ENCODE measurements at places on chromosomes 6 and 20.

DNA sequence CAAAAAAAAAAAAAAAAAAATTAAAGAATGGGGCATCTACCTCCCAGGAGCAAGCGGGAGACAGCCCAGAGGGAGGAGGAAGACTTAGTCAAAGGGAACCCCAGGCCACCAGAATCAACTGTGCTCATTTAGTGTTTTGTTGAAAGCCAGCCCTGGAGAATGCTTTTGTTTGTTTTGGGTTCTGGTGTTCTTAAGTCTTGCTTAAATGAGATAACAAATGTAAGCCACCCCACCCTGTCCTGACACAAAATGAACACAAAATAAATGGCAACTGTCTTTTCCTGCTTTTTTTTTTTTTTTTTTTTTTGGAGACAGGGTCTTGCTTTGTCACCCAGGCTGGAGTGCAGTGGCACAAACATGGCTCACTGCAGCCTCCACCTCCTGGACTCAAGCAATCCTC lies 165.0 kb upstream of the JARID2 start:
- no peak for DNase-seq

- DNase-seq = no peak
These were observed 118.3 kb downstream of the SLC24A3 start for GRCh38 chr20:19330731-19331130.

- DNase-seq = no peak
These were observed 8.3 kb upstream of the ZBTB2 start for GRCh38 chr6:151399679-151400078.

DNA sequence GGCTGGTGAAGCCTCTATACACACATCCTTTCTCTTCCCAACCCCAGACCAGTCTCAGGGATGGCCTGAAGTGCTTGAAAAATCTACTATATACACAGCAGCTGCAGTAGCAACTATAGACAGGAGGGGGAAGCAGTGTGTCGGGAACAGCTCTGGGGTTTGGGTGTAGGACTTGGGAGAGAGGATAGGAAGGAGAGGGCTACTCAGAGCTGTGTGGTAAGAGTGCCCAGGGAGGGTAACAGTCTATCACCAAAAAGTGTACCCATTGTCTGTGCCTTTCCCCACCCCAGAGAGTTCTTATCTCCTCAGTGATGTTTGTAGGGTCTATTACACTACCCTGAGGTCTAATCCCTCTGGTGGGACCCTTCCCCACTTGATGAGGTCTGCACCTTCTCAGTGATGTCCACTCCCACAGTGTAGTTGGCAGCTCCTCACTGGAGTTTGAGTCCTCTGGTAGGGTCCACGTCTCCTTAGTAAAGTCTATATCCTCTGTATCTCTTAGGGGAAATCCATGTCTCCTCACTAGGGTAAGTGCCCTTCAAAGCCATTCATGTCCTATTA lies 1.5 kb upstream of the GGT7 start:
- DNase-seq = no peak

DNA sequence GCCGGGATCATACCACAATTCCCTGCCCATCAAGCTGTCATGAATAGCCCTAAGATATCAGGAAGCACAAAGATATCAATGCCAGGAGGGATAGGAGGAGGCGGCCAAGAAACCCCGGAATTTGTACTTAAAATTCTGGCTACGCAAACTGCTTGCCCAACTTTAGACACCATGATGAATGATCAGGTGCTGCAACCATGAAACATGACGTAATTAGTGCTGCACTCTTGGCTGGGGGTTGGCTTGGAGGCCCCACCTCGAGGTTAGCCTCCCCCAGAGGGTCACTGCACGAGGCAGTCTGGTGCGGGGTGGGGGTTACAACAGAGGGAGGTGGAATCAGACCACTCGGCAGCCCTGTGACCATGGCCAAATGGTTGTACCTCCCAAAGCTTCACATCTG lies 8.9 kb downstream of the SIRPA start:
- no peak for DNase-seq

DNA sequence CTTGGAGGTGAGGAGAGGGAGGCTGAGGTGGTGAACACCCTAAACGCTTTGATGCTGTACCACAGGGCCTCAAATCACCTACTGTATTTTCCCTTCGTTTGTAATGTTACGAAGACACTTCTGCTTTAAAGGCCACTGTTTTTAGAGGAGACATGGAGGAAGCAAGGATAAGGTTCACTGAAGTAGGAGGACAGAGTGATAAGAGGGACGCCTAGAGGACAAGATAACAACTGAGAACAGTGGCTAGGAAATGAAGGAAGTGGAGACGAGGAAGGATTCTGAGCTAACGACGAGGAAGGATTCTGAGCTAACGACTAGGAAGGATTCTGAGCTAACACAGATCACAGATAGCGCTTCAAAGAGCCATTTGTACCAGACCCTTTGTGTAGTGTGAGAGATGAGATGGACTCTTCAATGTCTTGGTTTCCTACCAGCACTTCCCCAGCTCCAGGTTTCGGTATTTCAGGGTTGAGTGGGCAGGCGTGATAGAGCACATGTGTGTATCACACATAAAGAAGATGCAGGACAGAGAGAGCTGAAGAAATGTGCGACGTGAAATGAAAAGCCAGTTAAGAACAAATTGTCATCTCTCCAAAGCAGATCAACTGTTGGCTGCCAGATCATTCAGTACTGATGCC lies 7.5 kb downstream of the SF3B5 start:
- DNase-seq = no peak

- no peak for DNase-seq
These were observed 6.1 kb downstream of the RAMACL start for GRCh38 chr6:166580076-166581050.

DNA sequence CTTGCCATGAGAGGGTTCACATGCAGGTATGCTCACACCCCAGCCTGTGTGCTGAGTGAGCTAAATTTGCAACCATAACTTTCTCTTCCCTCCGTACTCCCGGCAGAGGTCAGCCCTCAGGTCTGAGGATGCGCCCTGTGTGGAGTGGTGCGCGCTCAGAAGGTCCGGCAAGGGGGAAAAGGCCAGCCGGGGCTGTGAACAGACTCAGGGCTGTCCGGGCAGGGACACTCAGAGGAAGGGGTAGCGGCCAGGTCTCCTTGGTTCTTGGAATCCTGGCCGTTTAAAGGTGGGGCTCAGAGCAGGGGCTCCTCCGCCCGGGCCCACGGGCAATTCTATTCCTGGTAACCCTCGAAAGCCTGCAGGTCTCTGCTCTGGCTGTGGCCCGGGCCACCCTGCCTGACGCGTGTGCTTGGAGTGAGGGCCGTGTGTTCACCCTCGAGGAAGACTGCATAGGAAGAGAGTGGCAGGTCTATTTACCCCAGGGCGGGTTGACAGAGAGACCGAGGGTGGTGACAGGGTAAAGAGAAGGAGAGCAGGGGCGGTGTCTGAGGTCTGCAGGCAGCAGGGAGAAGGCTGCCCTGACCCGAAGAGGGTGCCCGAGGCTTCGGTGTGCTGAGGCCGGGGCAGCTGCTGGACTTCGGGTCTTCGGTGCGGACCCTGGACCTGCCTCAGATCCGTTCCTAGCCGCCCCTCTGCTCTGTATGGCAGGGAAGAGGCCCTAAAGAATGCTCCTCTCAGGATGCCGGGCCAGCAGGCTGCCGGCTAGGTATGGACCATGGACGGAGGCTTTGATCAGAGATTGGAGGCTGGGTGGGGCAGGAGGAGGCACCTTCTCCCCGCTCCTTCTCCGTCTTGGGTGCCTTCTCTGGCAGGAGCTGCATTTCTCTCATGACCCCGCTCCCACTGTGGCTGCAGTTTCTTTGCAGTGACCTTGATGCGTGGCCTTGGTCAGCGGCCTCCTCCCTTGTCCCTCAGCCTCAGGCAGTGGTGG lies 131.1 kb upstream of the ARMC2 start:
- no peak for DNase-seq

DNA sequence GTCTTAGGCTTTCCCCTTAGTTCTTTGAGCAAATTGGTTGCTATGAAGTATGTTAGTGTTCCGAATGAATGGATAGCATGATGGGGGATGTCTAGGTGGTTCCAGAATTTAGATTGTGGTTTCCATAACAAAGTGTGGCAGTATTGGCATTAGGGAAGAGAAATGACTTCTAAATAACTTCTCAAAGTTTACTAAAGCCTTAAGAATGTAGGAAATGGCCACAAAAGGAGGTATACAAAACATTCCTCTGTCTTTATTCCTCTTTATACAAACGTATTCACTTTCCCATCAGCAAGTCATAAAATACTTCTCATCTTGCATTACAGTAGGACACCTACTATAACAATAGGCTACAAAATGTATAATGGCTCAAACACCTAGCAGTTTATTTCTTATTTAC lies 279.6 kb downstream of the ESR1 start:
- no peak for DNase-seq

DNA sequence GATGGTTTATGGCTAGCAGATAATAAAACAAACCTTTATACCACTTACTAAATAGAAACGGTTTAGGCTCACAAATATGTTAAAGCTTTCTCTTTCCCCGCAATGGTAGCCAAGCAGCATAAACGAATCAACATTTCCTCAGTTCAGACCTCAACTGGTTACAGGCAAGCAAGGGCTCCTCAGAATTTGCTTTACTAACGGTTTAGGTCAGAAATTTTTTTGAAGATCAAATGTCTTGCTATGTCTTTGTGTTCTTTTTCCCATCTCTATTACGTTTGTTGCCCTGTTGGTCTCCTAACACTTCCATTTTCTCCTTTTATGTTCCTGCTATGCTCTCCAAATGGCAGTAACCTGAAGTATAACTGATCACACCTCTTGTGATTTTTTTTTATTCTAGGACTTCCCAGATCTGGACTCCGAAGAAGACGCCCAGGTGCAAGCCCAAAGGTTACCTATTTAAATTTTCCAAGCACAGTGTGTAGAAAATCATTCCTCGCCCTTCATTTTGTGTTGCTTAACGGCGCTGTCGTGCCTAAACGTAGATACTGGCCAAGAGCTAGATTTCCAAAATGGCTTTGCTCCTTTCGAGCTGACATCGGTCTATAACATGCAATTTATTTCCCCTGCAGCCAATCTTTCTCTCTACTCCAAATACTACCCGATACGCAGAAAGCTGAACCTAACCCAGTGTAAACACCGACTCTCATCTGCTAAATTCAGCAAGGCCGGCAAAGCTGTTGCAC lies 717 bp upstream of the ASF1A start:
- DNase-seq = peak; percentile 49

DNA sequence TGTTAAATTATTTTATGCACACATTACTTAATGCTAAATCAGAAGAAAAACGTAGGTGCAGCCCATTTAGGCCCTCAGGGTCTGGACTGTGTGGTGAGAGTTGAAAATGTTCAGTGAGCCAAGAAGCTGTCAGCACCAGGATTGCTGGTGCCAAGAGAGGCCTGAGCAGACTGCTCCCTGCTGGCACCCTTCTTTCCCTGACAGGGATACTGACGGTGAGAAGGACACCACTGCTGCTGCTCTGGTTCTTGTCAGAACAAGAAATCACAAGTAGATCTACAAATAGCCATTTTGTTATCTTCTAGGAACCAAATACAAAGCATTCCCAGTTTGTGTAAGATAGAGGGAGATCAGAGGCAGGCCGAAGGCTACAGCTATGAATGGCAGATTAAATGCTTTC lies 48.7 kb upstream of the CRISP1 start:
- DNase-seq = no peak

GRCh38 chr6:137415127-137415833 lies 78.9 kb downstream of the OLIG3 start:
- DNase-seq = peak; percentile 58

DNA sequence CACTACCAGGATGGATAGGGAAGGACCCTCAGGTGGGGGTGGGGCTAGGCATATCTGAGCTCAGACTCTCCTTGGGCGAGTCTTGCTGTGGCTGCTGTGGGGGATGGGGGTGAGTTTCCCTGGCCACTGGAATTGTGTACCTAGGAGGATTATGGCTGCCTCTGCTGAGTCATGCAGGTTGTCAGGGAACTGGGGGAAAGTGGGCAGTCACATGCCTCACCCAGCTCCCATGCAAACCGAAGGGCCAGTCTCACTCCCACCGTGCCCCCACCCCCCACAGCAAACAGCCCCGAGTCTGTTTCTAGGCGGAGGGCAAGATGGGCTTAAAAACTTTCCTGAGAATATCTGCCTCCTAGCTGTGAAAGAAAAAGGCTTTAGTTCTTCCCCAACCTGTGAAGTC lies 210.3 kb upstream of the FERMT1 start:
- no peak for DNase-seq

DNA sequence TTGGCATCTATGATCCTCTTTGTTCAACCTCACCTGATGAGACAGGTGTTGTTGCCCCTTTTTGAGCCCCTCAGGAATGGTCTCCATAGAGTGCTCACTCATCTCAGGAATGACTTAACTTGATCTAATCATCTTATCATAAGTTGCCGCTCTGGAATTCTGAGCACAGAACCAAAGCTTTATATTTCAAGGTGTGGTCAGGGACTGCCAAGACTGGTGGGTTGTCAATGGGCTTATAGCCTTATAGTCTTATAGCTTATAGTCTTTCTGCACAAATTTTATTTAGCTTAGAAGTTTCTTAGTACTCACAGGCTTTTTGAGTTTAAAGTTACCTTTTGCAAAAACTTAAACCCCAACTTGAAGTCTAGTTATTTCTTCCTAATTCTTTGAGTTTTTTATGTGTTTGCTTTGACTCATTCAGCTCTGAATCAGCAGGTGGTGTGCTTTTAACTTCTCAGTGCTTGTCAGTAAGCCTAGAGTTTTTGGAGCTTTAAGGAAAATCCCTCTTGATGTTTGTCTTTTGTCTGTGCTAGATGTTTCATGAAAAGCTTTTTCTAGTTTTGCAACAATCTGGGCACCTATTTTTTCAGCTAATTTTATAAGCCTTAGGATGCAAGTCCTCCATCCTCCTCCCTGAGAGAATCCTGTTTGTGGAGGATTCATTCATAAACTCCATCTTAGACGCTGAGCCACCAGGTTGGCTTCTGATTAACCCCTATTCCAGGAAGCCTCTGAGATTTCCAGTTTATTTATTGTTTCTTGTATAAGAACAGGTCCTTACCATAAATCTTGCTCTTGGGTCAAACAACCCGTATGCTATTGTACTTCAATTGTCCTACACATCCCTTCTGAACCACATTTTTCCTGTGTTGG lies 72.3 kb upstream of the SSTR4 start:
- DNase-seq = no peak

GRCh38 chr6:117128052-117128451 lies 137.3 kb upstream of the VGLL2 start:
- DNase-seq = no peak

DNA sequence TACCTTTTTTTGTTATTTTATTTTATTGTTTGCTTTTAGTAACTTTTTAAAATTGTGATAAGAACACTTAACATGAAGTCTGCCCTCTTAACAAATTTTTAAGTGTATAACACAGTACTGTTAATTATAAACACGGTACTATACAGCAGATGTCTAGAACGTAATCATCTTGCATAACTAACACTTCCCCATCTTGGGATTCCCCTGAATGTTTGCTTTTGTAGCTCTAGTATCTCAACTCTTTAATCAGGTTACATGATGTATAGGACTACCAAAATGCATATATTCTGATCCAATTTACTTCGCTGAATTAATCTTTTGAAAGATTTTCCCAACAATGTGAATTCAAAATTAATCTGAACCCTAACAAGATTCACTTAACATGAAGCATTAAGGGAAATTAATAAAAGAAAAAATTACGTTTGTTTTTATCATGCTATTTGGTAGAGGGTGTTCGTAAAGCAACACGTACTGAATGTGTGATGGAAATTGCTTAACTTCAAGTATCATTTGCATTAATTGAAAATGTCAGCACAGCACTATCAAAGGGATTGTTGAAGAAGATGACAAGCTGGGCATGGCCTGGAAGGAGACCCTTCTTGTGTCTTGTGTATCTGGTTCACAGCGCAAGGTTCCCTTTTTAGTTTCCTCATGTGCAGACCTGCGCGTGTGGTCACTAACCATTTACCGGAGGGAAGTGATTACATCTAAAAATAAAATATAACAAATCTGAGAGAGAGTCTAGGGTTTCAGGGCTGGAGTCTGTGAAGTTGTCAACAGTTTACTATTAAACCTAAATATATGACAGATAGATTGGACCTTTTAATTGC lies 15.2 kb downstream of the COL19A1 start:
- DNase-seq = no peak
